ENCODE measurements at places on chromosomes 2 and 18.
A peak's percentile ranks its signal among the peaks of the same experiment; 100 is the strongest.

DNA sequence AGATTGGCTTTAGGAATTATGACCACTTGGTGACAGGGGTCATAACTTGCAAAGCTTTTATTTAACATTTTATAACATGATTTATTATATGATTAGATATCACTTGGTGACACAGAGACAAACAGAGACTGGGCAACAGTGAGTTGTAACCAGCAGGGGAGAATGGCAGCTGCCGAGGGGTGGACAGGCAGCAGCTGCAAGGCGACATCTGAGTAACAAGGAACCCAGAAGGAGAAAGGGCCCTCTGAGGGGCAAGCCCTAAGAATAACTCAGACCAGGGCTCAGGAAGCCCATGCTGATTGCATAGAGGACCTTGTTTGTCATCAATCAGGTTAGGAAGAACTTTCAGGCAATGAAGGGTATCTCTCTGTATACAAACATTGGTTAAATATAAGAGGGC is 339.9 kb upstream of the SOX11 start:
- DNase-seq: no peak

- DNase-seq: no peak
Observed at GRCh38 chr2:172525601-172526000, 30.3 kb upstream of the PDK1 start.

GRCh38 chr2:172046866-172047565 is 38.3 kb upstream of the DLX1 start:
- DNase-seq: no peak

DNA sequence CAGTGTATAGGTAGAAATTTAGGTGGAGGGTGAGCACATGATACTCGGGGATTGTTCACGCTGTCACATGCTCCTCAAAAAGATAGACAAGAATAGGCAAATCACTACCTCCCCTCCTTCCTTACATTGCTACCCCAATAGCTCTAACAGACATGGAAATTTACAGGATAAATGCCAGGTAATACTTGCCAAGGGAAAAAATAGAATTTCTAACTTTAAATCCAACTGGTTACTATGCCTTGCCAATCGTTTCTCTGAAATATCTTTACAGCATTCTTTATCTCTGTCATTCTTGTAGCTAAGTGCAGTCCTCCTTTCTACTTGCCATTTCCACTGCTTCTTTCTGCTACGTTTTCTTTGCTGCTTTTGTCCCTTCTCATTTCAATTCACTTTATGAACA is 339.8 kb upstream of the ZEB2 start:
- DNase-seq: no peak

DNA sequence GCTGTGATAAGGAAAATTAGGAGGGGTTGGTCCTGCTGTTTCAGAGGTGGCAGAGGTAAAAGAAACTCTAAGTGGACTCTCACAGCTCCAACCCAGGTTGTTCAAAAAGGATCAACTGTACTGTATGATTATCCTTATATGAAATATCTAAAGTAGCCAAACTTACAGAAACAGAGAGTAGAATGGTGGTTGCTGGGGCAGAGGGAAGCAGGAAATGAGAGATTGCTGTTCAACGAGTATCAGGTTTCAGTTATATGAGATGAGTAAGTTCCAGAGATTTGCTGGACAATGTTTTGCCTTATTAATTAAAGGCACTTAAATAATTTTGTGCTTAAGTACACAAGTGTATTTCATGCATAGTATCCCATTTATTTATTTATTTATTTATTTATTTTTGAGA is 972.0 kb upstream of the LRRTM1 start:
- no peak for DNase-seq

DNA sequence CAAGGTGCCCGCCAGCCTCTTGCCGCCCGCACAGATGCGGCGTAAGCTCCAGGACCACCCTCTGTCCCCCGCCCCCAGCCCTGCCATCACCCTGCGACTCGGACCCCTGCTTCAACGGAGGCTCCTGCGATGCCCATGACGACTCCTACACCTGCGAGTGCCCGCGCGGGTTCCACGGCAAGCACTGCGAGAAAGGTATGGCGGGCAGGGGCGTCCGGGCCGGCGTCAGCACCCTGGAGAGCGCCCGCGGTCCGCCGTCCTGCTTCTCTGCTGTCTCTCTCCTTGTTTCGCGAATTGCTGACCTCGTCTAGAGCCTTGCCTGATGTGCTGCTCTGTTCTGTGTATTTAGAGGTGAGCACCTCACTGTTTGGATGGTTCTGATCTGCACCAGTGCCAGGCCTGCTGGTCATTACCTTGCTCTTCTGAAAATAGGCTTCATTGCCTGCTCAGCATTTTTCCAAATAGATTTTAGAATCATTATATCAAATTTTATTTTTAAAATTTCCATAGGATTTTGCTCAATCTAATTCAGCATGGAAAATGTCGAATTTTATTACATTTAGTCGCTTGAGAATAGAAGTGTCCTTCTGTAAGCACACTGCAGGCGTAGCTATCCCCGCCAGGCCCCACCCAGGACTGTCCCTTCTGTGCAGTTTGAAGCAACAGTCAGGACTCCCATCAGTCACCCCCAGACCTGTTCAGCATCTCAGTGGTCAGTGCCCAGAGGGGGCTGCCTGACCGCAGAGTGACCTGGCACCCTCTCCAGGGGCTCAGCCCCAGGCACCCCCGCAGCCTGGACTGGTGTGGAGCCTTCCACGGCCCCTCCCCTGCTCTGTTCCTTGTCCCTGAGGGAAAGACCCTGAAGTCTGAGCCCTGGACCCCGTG is 51.6 kb downstream of the SNED1 start:
- no peak for DNase-seq

DNA sequence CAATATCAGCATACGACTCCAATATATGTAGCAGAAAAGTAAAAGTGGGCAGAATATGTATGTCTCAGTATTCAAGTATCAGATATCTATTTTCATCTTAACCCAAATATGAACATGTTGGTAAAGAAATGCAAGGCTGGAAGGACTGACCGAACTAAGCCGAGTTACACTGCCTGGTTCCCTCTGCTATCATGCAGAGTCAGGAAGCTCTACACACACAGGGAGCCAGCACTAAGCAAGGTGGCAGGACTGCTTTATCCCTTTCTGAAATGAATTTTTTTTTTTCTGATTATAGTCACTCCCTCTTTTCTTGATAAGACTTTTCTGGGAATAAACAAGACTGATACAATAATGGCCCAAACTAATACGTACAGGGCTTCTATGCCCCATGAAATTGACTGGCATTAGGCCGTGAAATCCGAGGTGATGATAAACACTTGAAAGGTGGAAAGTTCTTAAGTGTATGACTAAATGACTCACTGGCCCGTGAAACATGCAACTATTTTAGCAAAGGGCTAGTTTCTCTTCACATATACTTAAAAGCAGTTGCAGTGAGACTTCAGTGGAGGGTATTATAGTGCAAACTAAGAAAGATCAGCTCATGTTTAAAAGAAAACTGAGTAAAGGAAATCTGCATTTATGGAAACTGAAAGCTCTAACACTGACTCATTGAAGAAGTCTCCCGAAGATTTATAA is 14.9 kb downstream of the DPP4 start:
- no peak for DNase-seq

DNA sequence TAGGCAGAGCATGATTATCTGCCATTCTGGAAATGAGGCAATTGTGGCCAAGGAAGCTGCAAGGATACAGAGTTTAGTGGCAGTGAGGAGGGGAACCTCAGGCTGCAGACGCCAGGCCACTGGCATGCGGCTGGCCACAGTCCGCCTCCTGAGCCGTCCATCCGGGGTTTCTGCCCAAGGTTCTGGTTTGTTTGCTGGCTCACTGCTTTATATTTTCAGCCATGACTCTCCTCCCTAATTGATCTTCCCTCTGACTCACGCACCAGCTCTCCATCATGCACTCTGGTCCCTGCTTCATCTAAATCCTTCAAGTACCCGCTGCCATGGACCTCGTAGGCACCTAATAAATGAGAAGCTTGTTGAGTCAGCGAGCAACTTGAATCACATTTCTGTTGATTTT is 107.8 kb upstream of the REV1 start:
- DNase-seq: no peak

DNA sequence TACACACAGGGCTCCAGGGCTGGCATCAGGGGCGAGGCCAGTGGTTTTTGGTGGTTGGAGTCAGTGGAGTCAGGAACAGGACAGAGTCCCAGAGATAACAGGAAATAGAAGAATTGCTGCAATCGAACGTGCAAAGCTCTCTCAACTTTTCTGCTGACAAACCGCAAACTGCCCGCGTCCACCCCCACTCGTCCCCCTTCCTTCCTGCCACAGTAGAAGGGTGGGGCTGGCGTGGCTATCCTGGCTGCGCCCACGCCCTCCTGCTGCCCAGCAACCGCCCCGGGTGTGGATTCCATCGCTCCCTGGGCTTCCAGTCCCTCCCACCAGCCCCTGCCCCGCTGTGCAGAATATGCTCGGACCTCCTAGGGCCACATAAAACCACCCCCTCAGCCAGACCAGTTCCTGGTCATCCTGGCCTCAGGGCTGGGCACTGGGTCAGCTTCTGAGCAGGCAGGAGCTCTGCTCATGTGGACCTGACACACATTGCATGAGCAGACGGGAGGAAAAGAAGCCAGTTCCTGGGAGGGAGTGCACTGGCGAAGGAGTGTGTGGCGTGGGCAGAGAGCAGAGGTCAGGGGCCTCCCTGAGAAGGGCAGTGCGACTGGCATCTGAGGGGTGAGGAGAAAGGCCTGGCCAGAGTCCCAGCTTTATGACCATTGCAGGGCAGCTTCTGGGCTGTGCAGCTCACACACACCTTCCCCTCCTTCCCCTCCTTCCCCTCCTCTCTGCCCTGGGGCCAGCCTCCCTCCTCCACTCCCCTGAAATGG is 85.4 kb upstream of the ATG16L1 start:
- DNase-seq: no peak

- DNase-seq: peak; percentile 82
Observed at GRCh38 chr2:183349091-183349490, 224.8 kb downstream of the NUP35 start.

- no peak for DNase-seq
Observed at GRCh38 chr2:178397002-178397605, 53.9 kb downstream of the PRKRA start.

DNA sequence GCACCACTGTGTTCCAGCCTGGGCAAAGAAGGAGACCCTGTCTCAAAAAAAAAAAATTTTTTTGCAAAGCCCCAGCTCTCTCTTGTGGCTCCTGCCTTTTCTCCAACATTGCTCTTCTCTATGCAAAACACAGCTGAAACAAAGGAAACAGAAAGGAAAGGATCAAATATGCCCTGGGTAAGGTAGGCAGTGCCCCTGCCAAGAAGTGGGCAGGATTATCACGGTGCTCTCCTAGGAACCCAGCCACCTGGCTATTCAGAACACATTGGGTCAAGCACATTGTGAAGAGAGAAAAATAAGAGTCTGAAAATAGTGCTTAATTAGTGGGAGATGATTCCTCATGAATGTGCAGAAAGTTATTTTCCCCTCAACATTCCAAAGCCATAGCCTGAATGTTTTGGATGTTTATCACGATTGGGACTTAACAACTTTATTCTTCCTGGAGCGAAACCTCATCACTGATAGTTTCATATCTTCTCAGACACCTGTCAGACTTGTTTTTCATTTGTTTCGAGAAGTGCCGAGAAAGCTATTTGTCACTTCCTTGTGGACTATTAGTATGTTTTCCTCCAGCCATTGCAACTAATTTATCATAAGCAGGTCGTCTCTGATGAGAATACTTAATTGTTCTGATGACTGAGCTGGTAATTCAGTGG is 42.7 kb upstream of the RPL31 start:
- no peak for DNase-seq

DNA sequence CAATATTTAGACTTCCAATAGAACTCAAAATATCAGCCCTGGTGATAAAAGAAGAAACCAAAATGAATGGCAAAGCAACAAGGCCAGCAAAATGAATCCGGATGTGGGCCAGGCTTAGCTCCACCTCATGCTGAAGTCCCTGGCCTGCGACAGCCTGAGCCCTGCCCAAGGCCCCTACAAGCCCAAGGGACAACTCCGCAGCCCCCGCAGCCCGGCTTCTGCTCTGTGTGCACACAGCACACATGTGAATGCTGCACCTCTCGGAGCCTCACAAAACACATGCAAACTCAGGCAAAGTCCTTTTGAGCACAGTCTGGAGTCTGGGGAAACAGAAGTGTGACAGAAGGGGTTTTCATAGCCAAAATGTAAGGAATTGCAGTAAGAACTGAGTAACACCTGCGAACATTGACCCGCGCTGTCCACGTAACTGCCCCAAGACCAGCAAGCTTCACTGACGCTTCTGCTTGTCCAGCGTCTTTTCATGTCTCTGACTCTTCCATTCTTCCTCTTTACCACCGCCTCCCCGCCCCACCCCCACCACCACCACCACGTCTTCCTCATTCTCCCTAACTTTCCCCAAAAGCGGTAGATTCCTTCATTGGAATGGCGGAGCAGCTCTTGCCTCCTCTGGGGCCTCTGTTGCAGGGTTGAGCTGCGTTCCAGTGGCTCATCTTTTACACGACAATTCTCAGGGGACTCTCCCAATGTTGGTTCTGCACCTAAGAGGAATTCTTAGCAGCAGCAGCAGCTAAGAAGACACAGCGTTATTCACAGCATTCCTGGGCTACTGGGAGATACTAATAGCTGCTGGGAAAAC is 136.4 kb upstream of the COPS8 start:
- no peak for DNase-seq

DNA sequence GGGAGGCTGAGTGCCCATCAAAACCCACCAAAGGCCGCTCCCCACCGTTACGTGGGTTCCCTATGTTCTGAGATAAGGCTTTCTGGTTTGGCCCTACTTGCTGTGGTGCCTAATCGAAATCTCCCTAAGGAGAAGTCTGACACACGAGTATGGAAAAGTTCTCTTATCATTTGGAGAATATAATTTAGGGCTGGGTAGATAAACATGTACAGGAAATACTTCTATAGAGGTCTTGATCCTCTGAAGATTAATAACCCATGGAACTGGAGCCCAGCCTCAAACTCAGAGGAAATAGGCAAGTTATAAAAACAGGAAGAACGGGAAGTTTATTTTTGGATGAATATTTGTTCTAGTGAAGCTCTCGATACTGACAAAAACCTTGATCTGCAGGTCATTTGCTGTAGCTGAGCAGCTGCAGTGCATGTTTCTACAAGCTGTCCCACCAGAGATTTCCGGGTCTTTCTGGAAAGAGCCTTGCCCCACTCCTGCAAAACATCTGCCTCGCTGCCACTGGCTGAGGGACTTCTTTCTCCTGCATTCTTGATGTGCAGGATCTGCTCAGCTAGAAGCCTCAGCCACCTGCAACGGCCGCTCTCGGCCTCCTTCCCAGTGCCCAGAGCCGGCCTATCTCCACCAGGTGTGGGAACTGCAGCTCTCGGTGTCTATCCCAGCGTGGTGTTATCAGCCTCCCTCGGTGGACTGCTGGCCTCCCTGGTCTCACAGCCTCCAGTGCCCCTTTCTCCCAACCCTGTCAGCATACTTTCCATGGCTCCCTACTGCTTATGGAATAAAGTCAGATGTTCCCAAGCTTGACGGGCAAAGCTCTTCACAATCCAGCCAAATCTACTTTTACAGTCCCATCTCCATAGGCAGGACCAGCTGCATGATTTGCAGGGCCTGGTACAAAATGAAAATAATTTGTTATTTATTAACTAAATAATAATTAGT is 48.6 kb downstream of the SPRED2 start:
- no peak for DNase-seq

GRCh38 chr2:18842836-18843235 is 253.5 kb upstream of the NT5C1B start:
- DNase-seq: no peak

GRCh38 chr2:133434959-133435668 is 133.1 kb downstream of the NCKAP5 start:
- no peak for DNase-seq
